Fibroblast of gingiva (primary cell): ENCODE measurements at places on chromosomes 1 and 21.
A peak's percentile ranks its signal among the peaks of the same experiment; 100 is the strongest.

DNA sequence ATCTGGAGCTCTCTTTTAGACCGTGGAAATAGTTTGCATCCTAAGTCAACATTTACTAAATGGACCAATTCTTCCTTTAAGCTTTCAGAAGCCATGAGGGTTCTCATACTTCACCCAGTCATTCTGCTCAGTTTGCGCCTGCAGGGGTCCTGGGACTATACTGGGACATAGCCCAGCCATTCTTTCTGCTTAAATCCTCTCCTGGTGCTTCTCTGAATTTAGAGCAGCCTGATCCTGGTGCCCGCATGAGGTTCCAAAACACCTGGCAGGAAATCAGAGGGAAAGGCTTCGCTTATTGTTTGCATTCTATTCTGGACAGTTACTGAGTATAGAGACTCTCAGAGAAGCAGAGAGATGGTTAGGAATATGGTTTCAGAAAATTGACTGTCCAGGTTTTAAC is 27.0 kb downstream of the TNN start:
- no peak for DNase-seq

GRCh38 chr21:24290151-24290833 is 1317.0 kb downstream of the MRPL39 start:
- DNase-seq: no peak

DNA sequence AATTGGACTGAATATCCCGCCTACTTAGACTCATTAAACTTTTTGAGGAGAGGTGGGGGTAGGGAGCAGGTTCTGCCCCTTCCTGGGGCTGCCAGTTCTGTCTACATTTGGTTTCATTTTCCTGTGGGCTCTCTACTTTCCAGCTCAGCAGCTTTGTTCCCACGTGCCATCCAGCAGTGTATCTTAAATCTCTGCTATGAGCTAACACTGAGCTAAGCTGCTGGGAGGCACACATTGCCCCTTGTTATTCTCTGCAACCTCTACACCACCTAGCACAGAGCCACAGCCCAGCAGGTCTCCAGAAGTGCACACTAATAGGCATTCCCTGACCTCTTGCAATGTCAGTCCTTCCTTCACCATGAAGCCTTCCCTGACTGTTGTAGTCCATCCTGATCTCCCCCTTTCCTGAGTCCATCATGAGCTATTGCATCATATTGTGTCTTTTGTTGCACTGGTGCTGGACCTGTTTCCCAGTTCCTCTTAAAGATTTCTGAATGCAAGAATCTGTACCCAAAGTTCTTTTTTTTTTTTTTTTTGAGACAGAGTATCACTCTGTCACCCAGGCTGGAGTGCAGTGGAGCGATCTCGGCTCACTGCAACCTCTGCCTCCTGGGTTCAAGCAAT is 28.7 kb upstream of the NRDC start:
- no peak for DNase-seq

DNA sequence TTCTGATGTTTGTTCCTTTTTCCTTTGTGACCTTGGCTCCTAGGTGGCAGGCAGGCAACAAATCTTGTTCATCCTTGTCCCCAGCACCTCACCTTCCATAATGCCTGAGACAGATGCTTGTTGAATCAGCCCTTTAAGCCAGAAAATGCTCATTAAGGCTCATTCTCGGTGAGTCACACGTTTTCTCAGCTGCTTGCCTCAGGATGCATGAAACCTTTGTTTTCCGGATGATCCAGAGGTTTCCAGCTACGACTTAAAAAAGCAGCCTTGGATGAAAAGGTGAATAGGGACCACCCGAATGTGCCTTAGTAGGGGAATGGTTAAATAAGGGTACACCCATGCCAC is 4.6 kb upstream of the ATP13A2 start:
- DNase-seq: no peak

DNA sequence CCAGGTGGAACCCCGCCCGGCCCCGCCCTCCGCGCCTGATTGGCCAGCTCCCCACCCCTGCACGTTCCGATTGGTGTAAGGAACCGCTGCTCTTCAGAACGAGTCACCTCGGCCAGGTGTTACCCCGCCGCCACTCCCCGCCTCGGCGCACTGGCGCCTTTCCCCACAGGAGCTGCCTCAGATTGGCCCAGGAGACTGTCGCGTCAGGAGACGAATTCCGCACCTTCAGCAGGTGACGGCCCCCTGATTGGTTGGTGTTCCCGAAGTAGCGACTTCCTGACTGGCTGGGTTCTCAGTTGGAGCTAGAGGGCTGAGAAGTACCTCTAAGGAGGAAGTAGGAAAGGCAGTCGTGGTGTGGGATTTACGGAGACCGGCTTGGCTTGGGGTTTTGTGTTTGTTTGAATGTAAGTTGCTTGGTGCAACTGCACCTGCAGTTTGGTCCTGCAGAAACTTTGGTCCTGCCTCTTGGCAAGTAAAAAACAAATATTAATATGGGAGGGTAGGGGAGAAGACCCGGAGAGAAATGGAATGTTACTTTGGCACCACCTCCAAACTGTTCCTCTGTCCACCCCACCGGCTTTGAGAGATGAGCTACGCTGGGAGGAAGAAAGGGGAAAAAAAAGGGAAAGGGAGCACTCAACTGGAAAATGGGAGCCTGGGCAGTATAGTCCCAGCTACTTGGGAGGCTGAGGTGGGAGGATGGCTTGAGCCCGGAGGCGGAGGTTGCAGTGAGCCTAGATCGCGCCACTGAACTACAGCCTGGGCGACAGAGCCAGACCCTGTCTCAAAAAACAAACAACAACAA is 415 bp upstream of the F11R start:
- DNase-seq: no peak

GRCh38 chr1:31755197-31755611 is 8.9 kb downstream of the ADGRB2 start:
- DNase-seq: peak; percentile 26

GRCh38 chr1:175274368-175274767 is 81.8 kb upstream of the KIAA0040 start:
- DNase-seq: no peak

GRCh38 chr1:85359874-85360721 is 83.7 kb upstream of the BCL10 start:
- DNase-seq: peak; percentile 52

DNA sequence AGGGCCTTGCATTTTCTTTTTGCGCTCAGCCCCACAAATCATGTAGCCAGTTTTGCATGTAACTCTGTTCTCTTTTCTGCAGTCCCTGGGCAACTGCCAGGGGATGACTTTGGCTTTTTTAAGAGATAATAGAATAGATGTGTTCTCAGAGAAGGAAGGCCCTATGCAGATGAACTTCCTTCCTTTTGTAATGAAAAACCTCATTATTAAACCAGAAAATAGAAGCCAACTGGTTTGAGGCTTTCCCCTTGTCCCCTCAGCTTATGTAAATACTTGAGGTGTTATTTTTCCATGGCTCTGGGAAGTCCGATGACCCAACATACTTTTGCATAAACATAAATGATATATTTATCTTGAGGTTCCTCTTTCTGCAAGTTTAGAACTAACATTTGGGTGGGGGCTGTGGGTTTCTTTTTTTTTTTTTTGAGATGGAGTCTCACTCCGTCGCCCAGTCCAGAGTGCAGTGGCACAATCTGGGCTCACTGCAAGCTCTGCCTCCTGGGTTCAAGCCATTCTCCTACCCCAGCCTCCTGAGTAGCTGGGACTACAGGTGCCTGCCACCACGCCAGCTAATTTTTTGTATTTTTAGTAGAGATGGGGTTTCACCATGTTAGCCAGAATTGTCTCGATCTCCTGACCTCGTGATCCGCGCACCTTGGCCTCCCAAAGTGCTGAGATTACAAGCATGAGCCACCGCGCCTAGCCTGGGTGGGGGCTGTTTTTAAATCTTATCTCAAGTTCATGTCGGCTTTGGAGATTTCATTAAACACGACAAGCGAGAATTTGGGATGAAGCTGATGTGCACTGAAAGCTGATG is 14.4 kb upstream of the FCRL5 start:
- no peak for DNase-seq

DNA sequence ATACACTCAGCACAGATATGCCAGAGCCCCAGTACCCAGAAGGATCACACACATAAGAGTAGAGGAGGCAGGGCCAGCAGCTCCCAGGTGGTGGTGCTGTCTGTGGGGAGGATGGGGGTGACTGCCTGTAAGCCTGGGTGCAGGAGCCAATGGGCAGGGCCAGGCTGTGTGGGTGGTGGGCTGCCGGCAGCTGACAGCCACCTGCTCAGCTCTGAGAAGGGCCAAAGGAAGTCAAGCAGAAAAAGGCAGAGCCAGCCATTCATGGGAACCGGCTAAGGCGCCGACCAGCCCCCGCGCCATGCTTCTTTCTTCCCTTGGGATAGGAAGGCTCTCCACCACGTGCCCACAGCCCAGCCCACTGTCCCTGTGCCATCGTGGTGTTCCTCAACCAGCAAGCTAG is 14.1 kb downstream of the PIK3C2B start:
- no peak for DNase-seq

GRCh38 chr1:203640723-203641502 is 14.3 kb downstream of the ATP2B4 start:
- DNase-seq: no peak

- no peak for DNase-seq
These were observed 640.6 kb downstream of the PTPRU start for GRCh38 chr1:29876902-29877301.

- DNase-seq: no peak
These were observed 38.5 kb upstream of the PGBD5 start for GRCh38 chr1:230464671-230465070.

- DNase-seq: no peak
These were observed 8.0 kb upstream of the DNM3 start for GRCh38 chr1:171833091-171833825.

GRCh38 chr21:39077876-39078275 is 105.4 kb downstream of the PSMG1 start:
- no peak for DNase-seq

GRCh38 chr1:64356636-64357256 is 113.2 kb upstream of the CACHD1 start:
- no peak for DNase-seq
